Testis (tissue), 5 donors: ENCODE measurements at places on chromosomes 6 and 20. TPM values are rescaled to one million over a fixed set of nuclear protein-coding genes. Genes with fewer than 3 reads are reported as not detected.

GABRR1 gene
- 3.4 TPM for polyA plus RNA-seq

RXRB gene
- 45.2 TPM for polyA plus RNA-seq

PRRT1 gene
- polyA plus RNA-seq: 6.1 TPM

GRCh38 chr20:41167118-41167470 is 29.8 kb downstream of the PLCG1 start:
- DNase-seq: no peak
- peaks cover 9% of the 10 kb centered on the region for H3K4me1 ChIP-seq
- H3K27ac ChIP-seq: no peak overlapping the region

DNA sequence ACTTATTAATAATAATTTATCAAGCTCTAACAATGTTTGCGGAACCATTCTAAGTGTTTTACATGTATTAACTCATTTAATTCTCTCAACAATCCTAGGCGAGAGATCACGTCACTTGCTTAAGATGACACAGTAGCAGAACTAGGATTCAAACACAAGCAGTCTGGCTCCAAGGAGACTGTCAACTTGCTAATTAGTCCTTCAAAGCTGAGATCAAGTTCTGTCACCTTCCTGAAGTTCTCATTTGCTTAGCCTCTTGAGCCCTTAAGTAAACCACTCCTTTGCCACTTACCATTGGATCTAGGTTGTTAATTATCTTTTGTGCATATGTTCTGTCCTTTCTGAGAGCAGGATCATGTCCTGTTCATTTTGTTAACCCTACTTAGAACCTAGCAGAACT is 14.1 kb downstream of the FKBP5 start:
- H3K4me1 ChIP-seq: peaks cover 45% of the 10 kb centered on the region
- peaks cover 4% of the 10 kb centered on the region for H3K36me3 ChIP-seq
- H3K27me3 ChIP-seq: no peaks in the 10 kb centered on the region
- H3K27ac ChIP-seq: no peak overlapping the region
- no peak overlapping the region for H3K4me3 ChIP-seq
- no peak for DNase-seq

GRCh38 chr20:63471002-63471716 is 1.3 kb downstream of the KCNQ2 start:
- H3K27ac ChIP-seq: no peak overlapping the region
- peak overlapping the region; percentile 31 for H3K4me3 ChIP-seq
- no peaks in the 10 kb centered on the region for H3K36me3 ChIP-seq
- H3K4me1 ChIP-seq: no peaks in the 10 kb centered on the region
- no peaks in the 10 kb centered on the region for H3K27me3 ChIP-seq

DNA sequence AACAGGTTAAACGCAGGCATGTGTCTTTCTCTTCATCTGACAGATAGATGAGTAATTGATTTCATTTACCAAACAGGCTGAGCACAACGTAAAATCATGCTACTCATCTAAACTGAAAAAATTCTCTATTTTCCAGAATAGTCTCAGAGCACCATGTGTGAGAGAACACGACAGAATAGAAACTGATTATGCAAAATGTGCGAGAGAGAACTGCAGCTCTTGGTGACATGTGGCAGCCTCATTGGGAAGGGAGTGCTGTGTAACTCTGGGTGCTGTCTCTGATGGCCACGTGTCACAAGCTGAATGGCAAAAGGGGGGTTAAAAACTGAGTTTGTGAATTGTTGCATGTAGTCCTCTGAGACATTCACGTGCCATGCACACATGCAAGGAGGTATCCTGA is 143.7 kb upstream of the ATXN1 start:
- DNase-seq: no peak
- H3K36me3 ChIP-seq: no peaks in the 10 kb centered on the region
- H3K4me1 ChIP-seq: no peaks in the 10 kb centered on the region
- H3K27me3 ChIP-seq: no peaks in the 10 kb centered on the region

- no peaks in the 10 kb centered on the region for H3K27me3 ChIP-seq
- no peak overlapping the region for H3K4me3 ChIP-seq
Observed at GRCh38 chr6:124131259-124131658, 327.6 kb downstream of the NKAIN2 start.

DNA sequence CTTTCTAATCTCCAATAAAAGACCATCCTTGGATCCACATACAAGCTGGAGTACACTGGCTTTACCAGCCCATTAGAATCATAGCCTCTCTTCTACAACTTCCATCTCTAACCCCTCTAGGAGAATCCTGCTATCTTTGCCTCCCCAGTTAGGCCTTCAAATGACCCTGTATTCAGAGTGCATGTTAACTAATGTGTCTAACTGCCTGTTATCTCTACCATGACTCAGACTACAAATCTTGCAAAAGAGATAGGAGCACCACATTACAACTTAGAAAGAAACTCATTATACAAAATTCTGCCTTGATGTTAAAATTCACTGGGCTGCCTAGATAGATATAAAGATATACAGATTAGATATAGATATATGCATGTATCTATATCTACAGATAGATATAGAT is 28.2 kb downstream of the GPR63 start:
- H3K4me3 ChIP-seq: no peak overlapping the region
- H3K27me3 ChIP-seq: no peaks in the 10 kb centered on the region
- no peaks in the 10 kb centered on the region for H3K36me3 ChIP-seq
- no peaks in the 10 kb centered on the region for H3K4me1 ChIP-seq

- no peaks in the 10 kb centered on the region for H3K36me3 ChIP-seq
- peaks cover 51% of the 10 kb centered on the region for H3K4me1 ChIP-seq
- peak overlapping the region; percentile 18 for H3K4me3 ChIP-seq
- no peaks in the 10 kb centered on the region for H3K27me3 ChIP-seq
- DNase-seq: peak; percentile 84
Observed at GRCh38 chr6:35486005-35486925, 10.6 kb downstream of the TEAD3 start.

DNA sequence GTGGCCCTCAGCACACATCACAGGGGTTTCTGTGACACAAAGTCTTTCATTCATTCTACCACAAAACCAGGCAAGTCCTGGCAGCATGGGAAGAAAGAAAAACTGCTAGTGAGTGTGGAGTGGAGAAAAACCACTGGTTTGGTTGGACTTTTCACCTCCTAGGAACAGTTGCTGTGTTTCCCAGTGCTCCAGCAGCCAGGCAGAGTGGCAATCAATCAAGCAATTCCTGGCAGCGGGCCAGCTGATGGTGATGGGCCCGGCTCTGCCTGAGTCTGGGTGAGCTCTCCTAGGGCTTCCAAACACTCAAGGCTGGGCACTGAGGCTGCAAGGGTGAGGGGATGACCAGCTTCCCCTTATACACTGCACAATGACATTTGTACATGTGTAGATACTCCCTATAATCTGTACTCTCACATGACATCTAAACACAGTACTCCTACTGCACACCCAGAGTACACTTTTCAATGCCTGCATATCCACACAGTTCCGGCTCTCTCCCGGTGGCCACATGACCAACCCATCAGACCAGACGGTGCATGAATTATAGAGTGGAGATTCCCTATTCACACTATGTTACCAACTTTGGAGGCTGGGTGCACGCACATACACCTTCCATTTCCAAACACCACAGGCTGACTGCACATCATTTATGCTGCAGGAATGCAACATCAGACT is 156.6 kb downstream of the UNC5CL start:
- H3K4me1 ChIP-seq: no peaks in the 10 kb centered on the region
- H3K36me3 ChIP-seq: no peaks in the 10 kb centered on the region
- no peak overlapping the region for H3K4me3 ChIP-seq
- no peak for DNase-seq

- H3K36me3 ChIP-seq: no peaks in the 10 kb centered on the region
- no peaks in the 10 kb centered on the region for H3K4me1 ChIP-seq
- no peaks in the 10 kb centered on the region for H3K27me3 ChIP-seq
- peak; percentile 91 for DNase-seq
Observed at GRCh38 chr6:44172731-44173500, 14.3 kb downstream of the CAPN11 start.

DNA sequence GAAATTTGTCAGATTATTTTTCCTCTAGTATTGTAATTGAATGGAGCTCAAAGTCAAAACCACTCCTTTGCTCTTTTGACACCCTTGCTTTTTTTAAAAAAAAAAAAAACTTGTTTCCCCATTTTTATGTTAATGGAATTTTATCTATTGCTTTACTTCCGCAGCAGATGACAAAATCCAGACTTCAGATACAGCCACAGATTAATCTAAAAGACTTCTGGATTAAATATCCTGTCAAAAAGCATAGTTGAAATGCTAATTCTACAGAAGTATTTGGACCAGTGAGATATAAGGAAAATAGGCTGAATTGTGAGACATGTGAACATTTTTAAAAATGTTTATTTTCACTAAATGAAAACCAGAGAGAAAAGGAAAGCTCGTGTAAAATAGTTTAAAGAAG is 341.4 kb downstream of the BMP2 start:
- no peak for DNase-seq
- no peaks in the 10 kb centered on the region for H3K27me3 ChIP-seq
- no peak overlapping the region for H3K4me3 ChIP-seq
- no peak overlapping the region for H3K27ac ChIP-seq

DNA sequence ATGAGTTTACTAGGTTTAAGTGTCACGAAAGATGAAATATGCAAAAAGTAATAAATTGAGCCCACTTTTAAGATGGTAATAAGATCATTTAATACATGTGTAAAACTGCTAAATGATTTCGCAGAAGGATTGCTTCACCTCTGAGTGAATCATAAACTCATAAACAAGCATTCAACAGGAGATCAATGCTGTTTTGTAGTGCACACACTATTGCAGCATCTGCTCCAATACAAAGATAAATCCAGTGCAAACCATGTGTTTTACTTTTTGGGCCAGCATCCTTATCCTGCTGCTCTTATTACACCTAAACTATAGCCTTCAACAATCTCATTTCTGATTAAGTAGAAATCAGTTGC is 400.1 kb downstream of the NKAIN2 start:
- no peaks in the 10 kb centered on the region for H3K4me1 ChIP-seq
- H3K4me3 ChIP-seq: no peak overlapping the region
- H3K27ac ChIP-seq: no peak overlapping the region
- H3K27me3 ChIP-seq: no peaks in the 10 kb centered on the region
